ENCODE measurements at places on chromosomes 1 and 21. TPM values are rescaled to one million over a fixed set of nuclear protein-coding genes. Genes with fewer than 3 reads are reported as not detected.

The BMP8B gene
- total RNA-seq = 0.44 TPM

The CATSPER4 gene
- total RNA-seq = not detected

The KRTAP7-1 gene
- not detected for total RNA-seq

The TPTE gene
- not detected for total RNA-seq

The CTTNBP2NL gene
- 72.7 TPM for total RNA-seq

The KCNE2 gene
- total RNA-seq = not detected

The HOOK1 gene
- total RNA-seq = 1.3 TPM

The PRKAA2 gene
- 1.9 TPM for total RNA-seq
